Activated CD8-positive, alpha-beta memory T cell treated with anti-CD3 and anti-CD28 coated beads, Interleukin-2, amount 50 U/mL, for 48 hours (primary cell): ENCODE measurements at places on chromosomes 5 and 9.

DNA sequence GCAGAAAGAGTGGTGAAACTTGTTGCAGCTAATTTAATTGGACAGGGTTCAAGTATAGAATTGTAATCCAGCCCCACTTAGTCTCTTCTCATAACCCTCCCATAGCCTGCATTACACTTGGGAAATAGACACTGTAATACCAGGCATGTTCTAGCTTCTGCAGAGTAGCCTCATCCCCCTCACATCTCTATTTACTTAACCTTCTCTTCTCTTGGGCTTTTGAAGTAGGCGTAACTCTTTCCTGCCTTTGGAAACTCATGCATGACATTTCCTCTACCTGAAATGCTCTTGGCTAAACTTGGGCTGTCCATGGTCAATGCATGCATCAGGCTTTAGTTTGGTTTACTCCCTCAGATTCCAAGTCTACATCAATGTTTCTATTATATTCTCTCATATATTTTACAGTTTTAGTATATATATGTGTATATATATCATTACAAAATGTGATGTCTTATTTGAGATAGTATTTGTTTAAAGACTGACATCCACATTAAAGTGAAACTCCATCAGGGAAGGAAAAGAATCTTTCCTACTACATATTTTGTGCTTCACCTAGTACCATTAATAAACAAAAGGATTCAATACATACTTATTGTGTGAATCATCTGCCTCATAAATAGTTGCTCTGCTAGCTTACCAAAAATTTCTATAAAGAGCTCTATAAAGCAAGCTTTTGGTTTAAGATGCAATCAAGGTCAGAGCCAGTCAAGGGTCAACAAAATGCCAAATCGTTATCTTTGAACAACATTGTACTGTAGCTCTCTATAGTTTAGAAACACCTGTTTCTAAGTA, 1158.0 kb downstream of the MAT2B start:
- DNase-seq: no peak

- DNase-seq: no peak
Measured at GRCh38 chr5:115431116-115431515, 113.5 kb downstream of the FEM1C start.

- no peak for DNase-seq
Measured at GRCh38 chr5:139180850-139181249, 17.3 kb downstream of the SIL1 start.

- no peak for DNase-seq
Measured at GRCh38 chr9:70125621-70126263, 82.1 kb downstream of the MAMDC2 start.

GRCh38 chr9:81492710-81493447, 196.5 kb downstream of the TLE1 start:
- no peak for DNase-seq

- no peak for DNase-seq
Measured at GRCh38 chr5:60521376-60522291, 178.3 kb downstream of the DEPDC1B start.

- DNase-seq: no peak
Measured at GRCh38 chr5:136030956-136031611, 2.3 kb downstream of the TGFBI start.

- peak; percentile 50 for DNase-seq
Measured at GRCh38 chr9:124419832-124420489, 4.7 kb upstream of the PSMB7 start.

DNA sequence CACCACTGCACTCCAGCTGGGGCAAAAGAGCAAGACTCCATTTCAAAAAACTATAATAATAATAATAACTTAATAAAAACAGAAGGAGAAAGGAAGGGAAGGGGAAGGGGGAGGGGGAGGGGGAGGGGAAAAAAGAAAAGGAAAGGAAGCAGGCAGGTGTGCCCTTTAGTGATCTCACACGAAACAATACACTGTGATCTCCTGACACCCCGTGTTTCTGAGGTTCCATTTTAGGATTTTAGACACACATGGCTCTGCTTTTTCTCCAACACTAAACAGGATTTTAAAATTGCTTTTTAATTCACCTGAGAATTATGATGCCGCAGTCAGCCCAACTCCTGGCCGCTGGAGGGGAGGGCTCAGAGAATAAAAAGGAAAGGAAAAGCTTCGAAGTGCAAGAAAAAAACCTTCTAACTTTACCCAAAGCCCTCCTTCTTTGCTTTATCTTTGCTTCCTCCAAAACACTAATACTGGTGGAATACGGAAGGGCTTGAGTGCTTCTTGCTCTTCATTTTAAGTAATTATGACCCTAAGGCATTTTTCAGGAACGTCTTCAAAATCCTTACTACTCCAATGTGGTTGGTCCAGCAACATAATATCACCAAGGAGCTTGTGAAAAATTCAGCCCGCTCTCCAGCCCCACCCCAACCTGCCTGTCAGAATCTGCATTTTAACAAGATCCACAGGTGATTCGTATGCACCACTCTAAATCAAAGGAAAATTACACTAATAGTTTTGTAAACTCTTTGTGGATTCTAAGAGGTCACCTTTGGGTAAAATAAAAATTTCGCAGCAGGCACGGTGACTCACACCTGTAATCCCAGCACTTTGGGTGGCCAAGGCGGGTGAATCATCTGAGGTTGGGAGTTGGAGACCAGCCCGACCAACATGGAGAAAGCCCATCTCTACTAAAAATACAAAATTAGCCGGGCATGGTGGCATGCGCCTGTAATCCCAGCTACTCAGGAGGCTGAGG, 66.0 kb downstream of the MYO10 start:
- DNase-seq: no peak

DNA sequence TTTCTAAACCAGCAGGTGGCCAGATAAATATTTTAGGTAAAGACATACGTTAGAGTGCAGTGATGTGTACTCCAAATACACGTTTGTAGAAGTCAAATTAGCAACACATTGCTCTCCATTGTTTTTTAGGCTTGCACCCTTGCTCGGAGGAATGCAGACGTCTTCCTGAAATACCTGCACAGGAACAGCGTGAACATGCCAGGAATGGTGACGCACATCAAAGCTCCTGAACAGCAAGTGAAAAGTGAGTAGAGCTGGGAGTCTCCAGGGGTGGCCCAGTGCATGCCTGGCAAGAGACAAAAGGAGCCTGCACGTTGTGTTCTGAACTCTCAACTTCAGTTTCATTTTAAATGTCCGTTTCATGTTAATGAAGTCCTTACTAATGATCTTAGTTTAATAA, 207.5 kb upstream of the OTULINL start:
- DNase-seq: no peak

DNA sequence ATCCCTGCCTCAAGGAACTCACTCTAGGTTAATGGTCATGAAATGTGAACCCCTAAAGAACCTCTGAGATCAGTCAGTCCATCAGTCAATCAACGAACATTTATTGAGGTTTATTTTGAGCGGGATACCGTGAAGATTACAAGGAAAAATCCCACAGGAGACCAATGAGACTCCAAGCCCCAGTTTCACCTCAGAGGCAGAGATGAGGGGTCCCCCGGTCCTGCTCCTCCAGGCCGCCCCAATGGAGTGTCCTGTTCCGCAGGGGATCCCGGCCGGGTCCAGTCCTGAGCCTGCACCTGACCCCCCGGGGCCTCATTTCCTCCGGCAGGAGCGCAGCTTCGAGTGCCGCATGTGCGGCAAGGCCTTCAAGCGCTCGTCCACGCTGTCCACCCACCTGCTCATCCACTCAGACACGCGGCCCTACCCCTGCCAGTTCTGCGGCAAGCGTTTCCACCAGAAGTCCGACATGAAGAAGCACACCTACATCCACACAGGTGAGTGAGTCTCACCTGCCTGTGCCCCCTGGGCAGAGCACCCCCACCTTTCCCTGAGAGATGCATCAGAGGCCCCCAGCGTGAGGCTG, 11.0 kb downstream of the GFI1B start:
- no peak for DNase-seq

GRCh38 chr9:130583271-130583670, 3.9 kb downstream of the FUBP3 start:
- no peak for DNase-seq

- no peak for DNase-seq
Measured at GRCh38 chr5:102857076-102857818, 102.1 kb downstream of the PAM start.

DNA sequence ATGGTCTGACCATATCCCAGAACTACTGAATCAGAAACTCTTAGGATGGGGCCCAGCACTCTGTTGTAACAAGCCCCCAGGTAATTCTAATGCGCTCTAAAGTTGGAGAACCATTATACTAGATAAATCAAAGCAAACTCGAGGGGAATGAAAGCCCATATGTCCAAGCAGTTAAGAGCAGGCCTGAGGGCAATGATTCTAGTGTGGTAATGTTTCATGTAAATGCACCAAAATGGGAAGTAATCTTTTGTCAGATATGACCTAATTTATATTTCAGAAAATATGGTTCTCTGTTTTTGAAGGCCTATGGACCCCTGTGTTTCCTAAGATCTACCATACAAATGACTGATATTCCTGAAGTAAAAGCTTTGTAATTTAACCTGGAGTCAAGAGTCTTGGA, 108.0 kb upstream of the PTGER4 start:
- DNase-seq: no peak

DNA sequence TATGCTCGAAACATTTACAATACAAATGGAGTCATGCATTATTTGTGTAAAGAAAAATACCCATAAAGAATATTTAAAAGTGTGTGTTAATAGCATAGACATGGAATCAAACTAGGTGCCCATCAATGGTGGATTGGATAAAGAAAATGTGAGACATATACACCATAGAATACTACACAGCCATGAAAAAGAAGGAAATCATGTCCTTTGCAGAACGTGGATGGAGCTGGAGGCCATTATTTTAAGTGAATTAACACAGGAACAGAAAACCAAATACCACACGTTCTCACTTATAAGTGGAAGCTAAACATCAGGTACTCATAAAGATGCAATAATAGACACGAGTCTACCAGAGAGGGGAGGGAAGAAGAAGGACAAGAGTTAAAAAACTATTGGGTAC, 22.8 kb downstream of the SMIM23 start:
- DNase-seq: no peak
